ENCODE measurements at places on chromosomes 16 and 17. TPM values are rescaled to one million over a fixed set of nuclear protein-coding genes. Genes with fewer than 3 reads are reported as not detected.

The LRRC36 gene
- total RNA-seq, result 0.74 TPM

The ARL17A gene
- total RNA-seq, result 8.6 TPM

The LGALS9C gene
- total RNA-seq, result not detected

The WSCD1 gene
- total RNA-seq, result 24.6 TPM

The PLD6 gene
- total RNA-seq, result 5.4 TPM

The TERB1 gene
- total RNA-seq, result 0.25 TPM

The GPRC5B gene
- total RNA-seq, result 37.9 TPM

The PNMT gene
- 2.0 TPM for total RNA-seq

The CYBA gene
- 13.5 TPM for total RNA-seq

The CLDN9 gene
- total RNA-seq, result not detected

The KCNH4 gene
- 0.74 TPM for total RNA-seq
